ENCODE measurements at places on chromosomes 2 and 18. TPM values are rescaled to one million over a fixed set of nuclear protein-coding genes. Genes with fewer than 3 reads are reported as not detected.

- DNase-seq: no peak
These were observed 12.5 kb upstream of the GYPC start for GRCh38 chr2:126643431-126643830.

- DNase-seq: no peak
These were observed 188.6 kb downstream of the CD226 start for GRCh38 chr18:69759046-69759445.

DNA sequence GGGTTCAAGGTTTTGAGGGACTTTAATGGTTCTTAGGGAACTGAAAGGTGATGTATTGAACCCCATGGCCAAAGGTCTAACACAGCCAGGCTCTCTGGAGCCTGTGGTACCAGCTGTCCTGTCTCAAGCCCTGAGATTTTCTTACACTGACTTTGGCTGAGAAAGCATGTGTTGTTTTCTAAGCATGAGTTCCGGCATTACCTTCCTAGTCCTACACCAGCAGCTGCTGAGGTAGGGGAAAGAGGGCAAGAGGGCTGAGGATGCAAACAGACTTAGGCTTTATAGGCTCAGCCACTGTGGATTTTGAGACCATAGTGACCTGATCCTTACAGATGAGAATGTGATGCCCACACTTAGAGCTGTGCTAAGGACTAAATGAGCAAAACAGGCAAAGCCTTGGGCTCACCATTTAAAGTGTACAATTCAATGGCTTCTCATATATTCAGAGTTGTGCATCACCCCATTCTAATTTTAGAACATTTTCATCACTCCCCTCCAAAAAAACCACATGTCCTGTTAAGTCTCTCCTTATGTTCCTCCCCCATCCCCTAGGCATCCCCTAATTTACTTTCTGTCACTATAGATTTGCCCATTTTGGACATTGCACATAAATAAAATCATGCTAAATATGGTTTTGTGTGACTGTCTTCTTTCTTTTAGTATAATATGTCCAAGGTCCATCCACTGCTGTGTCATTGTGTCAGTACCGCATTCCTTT, 99.7 kb upstream of the OTOS start:
- no peak for DNase-seq

DNA sequence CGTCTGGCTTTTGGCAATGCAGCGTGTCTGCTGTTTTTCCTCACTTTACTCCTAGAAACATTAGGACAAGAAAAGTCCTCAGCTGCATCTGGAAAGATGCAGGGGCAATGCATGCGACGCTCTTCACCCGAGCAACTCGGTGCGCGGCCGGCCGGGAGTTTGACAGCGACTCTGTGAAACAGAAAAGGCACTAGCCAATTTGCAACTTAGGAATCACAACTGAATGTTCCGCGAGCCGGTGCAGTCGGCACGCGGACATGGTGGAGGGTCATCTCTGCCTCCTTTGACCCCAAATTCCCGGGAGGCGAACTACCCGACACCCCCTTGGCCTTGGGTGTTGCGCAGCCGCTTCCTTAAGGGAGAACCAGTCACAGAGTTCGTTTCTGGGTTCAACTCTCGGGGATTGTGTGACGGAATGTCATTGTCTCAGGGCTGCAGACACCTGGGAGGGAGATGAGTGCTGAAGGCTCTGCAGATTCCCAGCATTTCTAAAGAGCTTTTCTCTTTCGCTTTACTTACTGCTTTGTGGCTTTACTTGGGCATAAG, 9.8 kb downstream of the NR4A2 start:
- no peak for DNase-seq

- no peak for DNase-seq
These were observed 29.5 kb downstream of the SERPINB5 start for GRCh38 chr18:63506336-63506646.

DNA sequence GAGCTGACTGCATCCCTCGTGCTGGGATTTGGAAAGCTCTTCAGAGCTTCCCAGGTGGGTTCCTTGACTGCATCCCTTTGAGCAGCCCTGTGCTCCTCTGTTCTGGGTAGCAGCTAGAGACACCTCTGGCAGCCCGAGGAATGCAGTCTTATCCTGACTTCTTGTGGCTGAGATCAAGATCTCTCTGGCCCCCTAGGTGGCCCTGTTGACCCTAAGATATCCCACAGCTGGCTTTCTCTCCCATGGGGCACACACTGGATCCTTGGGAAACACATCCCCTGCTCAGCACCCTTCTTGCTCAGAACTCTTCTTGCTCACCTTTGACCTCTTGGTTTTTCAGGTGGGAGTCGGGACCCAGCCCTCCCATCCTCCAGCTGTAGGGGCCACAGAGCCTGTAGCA, 237.2 kb downstream of the TSN start:
- no peak for DNase-seq

- no peak for DNase-seq
These were observed 162.7 kb downstream of the ARL4C start for GRCh38 chr2:234334151-234334550.

- no peak for DNase-seq
These were observed 141.1 kb downstream of the PARD3B start for GRCh38 chr2:204686406-204686805.

- DNase-seq: peak; percentile 77
These were observed 4.9 kb downstream of the ERFE start for GRCh38 chr2:238163481-238164198.

GRCh38 chr2:182631299-182631698, 84.8 kb upstream of the DNAJC10 start:
- no peak for DNase-seq

GRCh38 chr2:12428786-12429185, 287.9 kb upstream of the TRIB2 start:
- no peak for DNase-seq

GRCh38 chr2:156192468-156192867, 140.1 kb downstream of the NR4A2 start:
- no peak for DNase-seq

DNA sequence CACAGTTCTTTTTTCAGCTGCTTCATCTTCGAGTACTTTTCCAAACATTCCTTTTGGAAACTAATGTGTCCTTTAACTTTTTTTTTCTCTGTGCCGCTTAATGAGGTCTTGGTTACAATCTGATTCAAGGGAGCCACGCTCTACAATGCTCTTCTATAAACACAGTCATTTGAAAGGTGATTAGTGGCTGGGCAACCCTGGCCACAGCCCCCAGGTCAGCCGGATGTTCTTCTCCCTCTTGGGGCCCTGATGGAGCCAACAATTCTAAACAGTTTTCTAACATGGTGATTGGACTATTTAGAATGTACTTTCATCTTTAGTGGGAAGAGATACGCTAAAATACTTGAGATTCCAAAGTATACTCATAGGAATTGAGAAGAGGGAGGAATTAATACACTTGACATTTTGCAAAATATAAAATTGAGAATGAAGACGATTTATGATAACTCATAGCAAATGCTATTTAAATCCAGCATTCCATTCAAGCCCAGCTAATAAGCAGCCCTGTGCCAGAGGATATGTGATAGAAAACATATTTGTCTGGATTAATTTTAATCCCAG, 83.7 kb upstream of the MBOAT2 start:
- no peak for DNase-seq

GRCh38 chr18:63253428-63254372, 65.9 kb downstream of the BCL2 start:
- DNase-seq: no peak

- no peak for DNase-seq
These were observed 483.9 kb upstream of the ZNF804A start for GRCh38 chr2:184114439-184114838.

DNA sequence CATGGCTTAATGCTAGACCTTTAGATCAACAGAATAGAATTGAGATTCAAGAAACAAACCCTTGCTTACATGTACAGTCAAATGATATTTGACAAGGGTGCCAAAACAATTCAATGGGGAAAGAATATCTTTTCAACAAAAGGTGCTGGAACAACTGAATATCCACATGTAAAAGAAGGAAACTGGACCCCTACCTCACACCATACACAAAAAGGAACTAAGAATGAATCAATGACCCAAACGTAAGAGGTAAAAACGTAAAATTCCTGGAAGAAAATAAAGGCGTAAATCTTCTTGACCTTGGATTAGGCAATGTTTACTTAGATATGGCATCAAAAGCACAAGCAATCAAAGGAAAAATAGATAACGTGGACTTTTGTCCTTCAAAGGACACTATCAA, 43.1 kb downstream of the BAZ2B start:
- DNase-seq: no peak

DNA sequence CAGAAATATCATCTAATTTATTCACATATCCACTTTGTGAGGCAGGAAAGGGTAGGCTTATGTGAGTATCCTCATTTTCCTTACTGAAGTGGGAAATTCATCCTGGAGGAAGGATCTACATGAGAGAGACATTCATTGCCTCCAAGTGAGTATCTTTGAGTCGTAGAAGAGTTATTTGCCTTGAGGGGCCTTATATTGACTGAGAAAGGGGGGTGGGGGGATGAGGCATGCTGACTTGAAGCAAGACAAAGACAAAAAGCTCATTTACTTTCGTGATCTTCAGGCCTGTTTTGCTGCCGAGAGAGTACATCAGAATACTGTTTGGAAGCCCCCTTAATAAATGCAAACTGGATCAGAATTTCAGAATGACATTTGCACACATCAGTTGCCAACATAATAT, 17.6 kb upstream of the NEDD4L start:
- no peak for DNase-seq

DNA sequence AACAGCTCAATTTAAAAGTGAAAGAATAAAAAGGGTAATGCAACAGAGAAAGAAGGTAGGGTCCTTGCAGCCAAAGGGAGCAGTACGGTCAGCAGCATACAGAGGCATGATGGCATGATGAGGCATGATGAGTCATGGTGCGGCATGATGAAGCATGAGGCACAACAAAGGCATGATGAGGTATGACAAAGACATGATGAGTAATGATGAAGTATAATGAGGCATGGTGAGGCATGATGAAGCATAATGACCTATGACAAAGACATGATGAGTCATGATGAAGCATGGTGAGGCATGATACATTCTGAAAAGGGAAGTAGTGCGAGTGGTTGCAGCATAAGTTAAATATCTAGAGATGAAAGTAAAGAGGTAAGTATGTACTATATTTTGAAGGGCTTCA, 673.2 kb downstream of the TMEM182 start:
- DNase-seq: no peak

- DNase-seq: no peak
These were observed 296.6 kb downstream of the GULP1 start for GRCh38 chr2:188588235-188588634.

GRCh38 chr2:58215429-58215828, 25.7 kb downstream of the FANCL start:
- no peak for DNase-seq

DNA sequence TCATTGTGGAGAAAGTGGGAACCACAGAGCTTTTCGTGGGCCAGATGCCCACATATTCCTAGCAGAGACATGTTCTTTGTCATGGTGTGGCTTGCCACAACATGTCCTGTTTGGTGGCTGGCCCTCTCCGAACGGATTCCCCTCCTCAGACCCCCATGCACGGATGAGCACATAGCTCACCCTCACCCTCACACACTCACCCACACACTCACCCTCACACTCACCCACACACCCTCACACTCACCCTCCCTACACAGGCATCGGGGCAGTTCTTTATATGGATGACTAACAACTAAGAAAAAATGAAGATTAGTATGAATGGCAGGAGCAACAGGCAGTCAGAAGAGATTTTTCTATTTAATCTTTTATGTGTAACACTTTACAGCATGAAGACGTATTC, 149.9 kb downstream of the ZNF236 start:
- no peak for DNase-seq

GRCh38 chr2:229417176-229417575, 146.1 kb upstream of the PID1 start:
- DNase-seq: no peak

DNA sequence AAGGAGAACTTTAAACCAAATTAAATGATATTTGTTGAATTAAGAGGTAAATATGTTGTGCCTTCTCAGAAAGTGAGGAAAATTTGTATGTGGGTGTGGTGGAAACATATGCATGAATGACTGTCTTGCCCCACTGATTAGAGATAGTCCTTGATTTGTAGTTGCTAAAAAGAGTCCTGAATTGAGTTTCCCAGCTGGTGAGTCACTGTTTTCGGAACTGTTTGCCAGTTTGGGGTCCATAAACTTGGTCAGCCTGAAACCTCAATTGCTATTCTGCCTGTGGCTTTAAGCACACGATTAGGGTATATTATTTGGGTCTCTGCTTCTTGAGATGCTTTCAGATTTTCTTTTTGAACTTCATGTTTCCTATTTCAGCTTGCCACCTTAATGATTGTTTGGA, 53.3 kb downstream of the PIKFYVE start:
- no peak for DNase-seq

GRCh38 chr2:224982910-224983711, 59.2 kb downstream of the DOCK10 start:
- DNase-seq: no peak

GRCh38 chr2:202017940-202018339, 15.7 kb upstream of the FZD7 start:
- DNase-seq: no peak

DNA sequence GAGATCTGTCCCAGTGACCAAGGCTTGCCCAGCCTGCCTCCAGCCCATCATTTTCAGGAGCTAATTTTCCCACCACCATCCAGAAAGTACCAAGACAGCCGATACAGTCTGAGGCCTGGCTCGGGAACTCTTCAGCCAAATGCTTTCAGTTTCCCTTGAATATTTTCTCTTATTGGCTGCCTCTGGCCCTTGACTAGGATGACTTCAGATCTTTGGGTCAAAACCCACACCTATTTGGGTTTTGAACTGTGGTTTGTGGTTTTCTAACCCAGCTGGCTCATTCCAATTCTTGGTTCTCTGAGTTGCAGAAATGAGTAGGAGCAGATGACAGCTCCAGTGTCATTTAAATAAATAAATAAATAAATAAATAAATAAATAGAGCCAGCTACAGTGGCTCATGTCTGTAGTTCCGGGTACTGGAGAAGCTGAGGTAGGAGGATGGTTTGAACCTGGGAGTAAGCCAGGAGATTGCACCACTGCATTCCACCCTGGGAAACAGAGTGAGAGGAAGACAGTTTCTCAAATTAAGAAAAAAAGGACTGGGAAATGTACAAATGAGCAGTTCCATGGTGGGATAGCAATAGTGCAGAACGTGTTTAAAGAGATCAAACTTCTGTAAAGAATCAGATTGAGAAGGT, 465.0 kb upstream of the SOX11 start:
- DNase-seq: no peak

The TMEM178A gene
- total RNA-seq: 0.69 TPM

The CXCR4 gene
- 8.3 TPM for total RNA-seq

The SPATA3 gene
- total RNA-seq: not detected

The TTR gene
- not detected for total RNA-seq

The INPP1 gene
- total RNA-seq: 20.1 TPM

The REG1B gene
- total RNA-seq: 0.69 TPM

The BMP10 gene
- 0.65 TPM for total RNA-seq

The SNTG2 gene
- 6.2 TPM for total RNA-seq

The PAIP2B gene
- 3.8 TPM for total RNA-seq

The IER3IP1 gene
- 11.1 TPM for total RNA-seq

The TRIM43 gene
- total RNA-seq: not detected

The MSGN1 gene
- not detected for total RNA-seq

The PIK3C3 gene
- 48.7 TPM for total RNA-seq

The MAP3K19 gene
- total RNA-seq: not detected

The SCN7A gene
- total RNA-seq: 3.8 TPM

All from posterior vena cava (tissue), 2 donors.